ENCODE measurements at places on chromosomes 13 and 19.

DNA sequence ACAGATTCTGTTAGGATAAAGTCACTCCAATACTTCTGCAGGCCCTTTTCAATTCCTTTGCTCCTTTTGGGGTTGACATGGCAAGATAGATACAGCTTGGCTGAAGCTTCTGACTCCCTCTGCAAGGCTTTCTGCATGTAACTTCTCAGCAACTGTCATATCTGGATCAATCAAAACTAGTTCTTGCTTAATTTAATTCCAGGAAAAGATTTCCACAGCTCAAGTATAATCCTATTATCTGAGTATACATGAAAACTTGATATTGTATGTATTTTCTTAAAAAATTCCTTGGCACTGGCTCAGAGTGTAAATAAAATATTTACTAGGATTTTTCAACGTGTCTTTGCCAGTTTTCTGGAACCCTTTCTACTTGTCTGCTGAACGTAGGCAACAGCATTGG lies 109.6 kb downstream of the STARD13 start:
- DNase-seq = no peak

DNA sequence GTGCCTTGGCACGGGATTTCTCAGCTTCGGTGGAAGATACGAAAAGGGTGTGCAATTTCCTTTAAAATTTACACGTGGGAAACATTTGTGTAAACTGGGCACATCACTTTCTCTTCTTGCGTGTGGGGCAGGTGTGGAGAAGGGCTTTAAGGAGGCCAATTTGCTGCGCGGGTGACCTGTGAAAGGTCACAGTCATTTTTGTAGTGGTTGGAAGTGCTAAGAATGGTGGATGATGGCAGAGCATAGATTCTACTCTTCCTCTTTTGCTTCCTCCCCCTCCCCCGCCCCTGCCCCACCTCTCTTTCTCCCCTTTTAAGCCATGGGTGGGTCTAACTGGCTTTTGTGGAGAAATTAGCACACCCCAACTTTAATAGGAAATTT lies 7.2 kb downstream of the SLITRK5 start:
- no peak for DNase-seq

DNA sequence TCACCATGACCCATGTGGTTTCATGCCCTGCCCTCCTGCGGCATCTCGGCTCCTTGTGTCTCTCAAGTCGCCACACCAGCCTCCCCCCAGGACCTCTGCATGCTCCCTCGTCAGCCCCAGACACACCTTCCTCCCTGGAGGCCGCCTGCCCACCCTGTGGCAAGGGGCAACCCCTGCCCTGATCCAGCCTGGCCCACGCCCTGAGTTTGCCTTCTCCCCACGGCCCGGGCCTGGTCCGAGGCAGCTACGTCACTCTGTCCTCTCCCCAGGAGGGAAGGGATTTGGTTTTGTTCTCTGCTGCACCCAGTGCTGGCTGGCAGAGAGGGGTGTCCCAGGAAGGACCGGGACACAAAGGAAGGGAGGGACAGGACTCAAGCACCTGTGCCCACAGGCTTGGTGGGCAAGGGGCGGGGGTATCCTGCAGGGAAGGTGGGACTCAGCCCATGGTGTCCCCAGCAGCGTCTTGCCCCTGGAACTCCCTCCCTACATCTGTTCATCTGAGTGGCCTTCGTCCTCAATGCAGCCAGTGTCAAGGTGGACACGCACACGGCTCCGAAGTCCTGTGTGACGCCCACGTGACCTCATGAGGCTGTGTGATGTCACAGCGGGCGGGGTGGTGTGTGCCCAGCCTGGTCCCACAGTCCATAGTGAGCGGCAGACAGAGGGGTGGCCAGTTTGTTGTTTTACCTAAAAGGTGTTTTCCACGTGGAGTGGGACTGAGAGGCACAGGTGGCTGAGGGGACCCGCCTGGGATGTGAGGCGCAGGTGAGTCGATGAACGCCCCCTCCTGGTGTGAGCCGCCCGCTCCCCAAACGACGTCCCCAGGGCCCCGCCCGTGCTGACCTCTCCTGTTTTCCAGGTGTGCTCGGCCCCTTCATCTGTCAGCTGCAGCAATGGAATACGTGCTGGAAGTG lies at the start of gene TEX29:
TEX29 (plus strand) TSS at position 645 of the 914 bp plus-strand sequence; CDS start at position 894, 249 bp downstream.
- DNase-seq = no peak

DNA sequence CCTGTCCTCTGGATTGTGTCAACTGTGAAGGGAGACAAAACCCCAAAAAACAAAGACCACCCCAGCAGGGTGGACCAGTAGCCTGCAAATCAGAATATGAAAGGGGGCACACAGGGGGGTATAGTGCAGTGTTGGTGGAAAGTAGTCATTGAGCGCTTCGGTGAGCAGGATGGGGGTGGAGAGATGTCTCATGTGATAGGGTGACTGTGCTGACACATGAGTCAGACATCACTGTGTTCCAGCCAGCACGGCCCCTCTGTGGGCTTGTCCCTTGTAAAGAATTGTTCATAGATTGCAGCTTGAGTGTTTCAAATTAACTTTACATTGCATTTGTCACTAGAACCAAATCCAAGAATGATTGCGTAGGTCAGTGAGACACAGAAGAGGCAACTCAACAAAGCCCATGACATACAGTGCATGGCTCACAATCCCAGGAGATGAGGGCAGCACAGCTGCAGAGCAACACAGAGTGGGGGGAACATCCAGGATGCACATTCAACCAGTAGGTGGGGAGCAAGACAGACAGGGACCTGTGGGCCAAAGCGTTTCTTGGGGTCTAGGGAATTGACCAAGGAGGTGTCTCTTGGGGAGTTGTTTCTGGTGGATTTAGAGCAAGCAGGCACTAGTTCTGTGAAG lies 7.5 kb downstream of the ZNF440 start:
- DNase-seq = no peak

DNA sequence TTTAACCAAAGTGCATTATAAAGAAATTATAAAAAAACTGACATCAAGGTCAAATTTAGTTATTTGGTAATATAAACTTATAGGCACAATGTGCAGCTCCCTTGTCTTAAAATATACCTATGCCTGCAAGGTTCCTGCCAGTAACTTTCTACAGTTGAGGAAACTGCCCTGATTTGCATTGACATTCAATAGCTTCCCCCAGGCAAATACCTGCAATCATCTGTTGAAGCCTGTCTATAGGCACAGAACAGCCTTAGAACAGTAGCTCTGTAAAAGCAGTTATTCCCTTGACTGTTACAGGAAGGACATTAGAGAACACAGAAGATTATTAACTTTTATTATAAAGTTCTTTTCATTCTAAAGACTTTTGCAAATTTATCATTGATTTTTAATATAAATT lies 1239.5 kb downstream of the PCDH9 start:
- no peak for DNase-seq

DNA sequence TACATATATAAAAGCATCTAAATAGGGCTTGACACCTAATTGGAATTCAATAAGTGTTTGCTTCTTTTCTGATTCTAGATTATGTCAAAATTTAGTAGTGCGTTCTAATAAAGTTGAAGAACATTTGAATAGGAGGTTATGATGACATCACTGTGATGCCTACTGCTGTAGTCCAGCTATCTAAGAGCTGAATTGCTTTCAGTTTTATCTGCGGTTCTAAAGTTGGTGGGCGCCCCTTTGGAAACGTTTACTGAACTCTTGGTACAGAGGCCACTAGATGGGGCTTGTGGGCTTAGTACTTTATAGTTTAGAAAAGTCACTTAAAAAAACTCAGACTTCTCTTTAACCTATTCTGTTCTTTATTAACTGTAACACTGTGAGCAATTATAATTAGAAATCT lies 776.9 kb downstream of the GPC5 start:
- no peak for DNase-seq

GRCh38 chr13:97000295-97000925 lies 6.1 kb upstream of the OXGR1 start:
- no peak for DNase-seq

DNA sequence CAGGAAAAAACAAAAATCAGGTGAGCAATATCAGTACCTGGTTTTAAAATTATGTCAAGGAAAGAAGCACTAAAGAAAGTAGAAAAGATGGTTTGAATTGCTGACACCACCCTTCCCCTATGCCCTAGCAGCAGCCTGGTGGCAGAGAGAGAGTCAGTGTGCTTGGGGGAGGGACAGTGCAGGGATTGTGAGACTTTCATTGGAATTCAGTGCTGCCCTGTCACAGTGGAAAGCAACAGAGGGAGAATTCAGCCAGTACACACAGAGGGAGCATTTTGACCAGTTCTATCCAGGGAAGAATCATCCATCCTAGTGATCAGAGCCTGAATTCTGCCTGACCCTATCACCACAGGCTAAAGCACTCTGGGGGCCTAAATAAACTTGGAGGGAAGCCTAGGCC lies 222.4 kb upstream of the PCDH17 start:
- no peak for DNase-seq

- DNase-seq = no peak
These were observed 149 bp downstream of the MED26 start for GRCh38 chr19:16627928-16628182.

GRCh38 chr13:114087430-114087829 lies 45.0 kb downstream of the RASA3 start:
- peak; percentile 14 for DNase-seq

DNA sequence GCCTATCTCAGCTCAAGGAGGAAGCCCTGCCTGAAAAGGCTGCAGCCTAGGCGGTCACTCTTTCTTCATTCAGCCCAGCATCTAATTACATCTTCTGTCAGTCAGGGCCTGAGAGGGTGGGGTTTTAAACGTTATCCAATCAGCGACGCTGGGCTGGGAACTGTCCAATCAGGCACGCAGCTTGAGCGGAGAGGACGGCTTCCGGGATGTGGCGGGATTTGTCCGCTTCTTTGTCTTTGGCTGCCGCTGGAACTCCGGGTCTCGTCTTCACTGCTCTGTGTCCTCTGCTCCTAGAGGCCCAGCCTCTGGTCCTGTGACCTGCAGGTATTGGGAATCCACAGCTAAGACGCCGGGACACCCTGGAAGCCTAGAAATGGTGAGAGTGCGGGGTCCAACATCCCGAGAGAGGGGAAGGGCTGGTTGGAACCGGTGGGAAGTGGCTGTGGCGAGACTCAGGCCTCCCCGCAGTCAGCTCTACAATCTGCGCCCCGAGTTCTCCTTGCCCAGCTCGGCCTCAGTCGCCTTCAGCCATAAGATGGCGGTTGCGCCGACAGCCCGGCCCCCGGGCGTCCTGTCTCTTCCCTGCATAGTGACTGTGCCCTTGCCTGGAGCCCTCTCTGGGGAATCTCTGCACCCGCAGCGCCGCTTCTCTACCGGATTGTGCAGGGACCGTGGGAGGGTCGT lies at the start of gene ZNF738:
ZNF738 (plus strand) TSS at position 233 of the 684 bp plus-strand sequence; CDS start at position 374, 141 bp downstream.
- peak; percentile 80 for DNase-seq

DNA sequence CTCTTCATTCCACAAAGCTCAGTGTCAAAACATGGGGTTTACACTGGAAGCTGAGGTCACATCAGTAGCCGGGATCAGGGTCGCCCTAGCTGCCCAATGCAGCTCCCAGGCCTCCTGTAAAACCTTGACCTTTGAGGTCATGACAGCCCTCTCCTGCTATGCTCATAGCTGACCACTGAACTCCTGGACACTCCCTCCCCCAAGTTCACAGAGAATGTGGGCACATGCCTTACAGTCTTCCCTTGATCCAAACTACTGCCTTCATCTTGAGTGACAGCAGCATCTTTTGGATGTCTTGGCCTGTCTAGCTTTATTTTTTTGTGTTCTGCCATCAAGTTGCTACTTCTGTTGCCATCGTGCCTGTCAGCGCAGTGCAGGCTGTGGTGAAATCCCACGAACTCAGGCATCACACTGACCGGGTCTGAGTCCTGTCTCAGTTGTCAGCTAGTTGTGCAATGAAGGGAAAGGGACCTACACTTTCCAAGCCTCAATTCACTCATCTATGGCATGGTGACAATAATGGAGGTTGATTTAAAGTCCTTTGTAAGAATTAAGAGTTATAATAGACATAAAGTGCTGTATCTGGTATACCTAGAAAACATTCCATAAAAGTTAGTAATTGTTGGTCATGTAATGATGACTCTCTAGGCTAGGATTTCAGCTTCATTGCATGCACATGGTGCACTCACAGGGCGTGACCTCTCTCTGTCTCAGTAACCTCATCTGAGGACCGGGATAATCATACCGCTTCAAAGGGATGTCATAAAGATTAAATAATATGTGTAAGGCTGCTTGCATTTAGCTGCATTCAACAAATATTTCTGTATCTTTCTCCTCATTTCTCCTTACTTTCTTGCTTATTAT lies 16.4 kb upstream of the ALOX5AP start:
- no peak for DNase-seq

GRCh38 chr13:40026741-40027140 lies 371.3 kb downstream of the COG6 start:
- DNase-seq = peak; percentile 33

GRCh38 chr19:46551164-46551563 lies 50.0 kb upstream of the CALM3 start:
- no peak for DNase-seq

Data from activated naive CD8-positive, alpha-beta T cell treated with anti-CD3 and anti-CD28 coated beads, Interleukin-2, amount 10 ng/mL, durations not matched to agents 7 days and 5 days (primary cell).